Epithelial cell of esophagus (primary cell): ENCODE measurements at places on chromosomes 1 and 21.

- DNase-seq = no peak
These were observed 221.0 kb upstream of the MAP1LC3C start for GRCh38 chr1:242219905-242220304.

GRCh38 chr1:6391951-6392808 lies 1.4 kb downstream of the ACOT7 start:
- peak; percentile 22 for DNase-seq

- DNase-seq = no peak
These were observed 229.8 kb upstream of the ADAMTS5 start for GRCh38 chr21:27196651-27197050.

DNA sequence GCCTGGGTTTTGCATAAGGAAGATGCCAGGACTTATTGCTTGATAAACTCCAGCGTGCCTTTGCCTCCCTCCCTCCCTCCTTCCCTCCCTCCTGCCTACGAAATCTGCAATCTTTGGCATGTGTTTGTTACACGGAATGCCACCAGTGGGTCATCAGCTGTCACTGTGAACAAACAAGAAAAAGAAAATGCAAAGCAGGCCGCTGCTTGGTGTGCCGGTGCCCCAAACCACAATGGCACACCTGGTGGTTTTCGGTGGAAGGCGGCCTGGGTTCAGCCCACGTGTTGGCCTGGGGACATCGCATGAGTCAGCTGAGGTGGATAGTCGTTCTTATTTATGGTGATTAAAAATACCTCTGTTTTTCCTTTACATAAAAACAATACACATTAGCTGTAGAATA lies 16.3 kb upstream of the IFNLR1 start:
- peak; percentile 86 for DNase-seq

DNA sequence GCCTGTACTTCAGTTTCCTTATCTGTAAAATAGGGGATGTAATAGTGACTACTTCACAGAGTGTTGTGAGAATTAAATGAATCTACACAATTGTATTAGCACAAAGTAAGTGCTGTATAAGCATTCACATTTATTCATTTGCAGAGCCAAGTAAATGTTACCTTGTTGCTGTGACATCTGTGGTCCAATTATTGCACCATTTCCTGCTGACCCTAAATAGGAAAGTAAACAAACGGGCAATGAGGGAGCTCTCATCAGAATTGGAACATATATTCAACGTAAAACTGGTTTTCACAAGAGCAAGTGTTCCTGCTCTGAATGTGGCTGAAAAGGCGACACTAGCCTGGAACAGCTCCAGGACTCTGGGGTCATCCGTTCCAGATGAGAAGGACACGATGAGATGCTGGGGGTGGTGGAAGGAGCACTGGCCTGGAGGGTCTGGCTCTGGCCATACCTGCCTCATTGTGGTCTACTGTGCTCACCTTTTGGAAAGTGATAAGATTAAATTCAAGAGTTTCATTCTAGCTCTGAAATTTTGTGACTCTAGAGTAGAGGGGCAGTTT lies 34.5 kb downstream of the PROX1 start:
- DNase-seq = no peak

GRCh38 chr1:27517301-27517700 lies 27.3 kb upstream of the WASF2 start:
- no peak for DNase-seq

- DNase-seq = peak; percentile 48
These were observed 836 bp downstream of the CDC7 start for GRCh38 chr1:91501523-91501851.

DNA sequence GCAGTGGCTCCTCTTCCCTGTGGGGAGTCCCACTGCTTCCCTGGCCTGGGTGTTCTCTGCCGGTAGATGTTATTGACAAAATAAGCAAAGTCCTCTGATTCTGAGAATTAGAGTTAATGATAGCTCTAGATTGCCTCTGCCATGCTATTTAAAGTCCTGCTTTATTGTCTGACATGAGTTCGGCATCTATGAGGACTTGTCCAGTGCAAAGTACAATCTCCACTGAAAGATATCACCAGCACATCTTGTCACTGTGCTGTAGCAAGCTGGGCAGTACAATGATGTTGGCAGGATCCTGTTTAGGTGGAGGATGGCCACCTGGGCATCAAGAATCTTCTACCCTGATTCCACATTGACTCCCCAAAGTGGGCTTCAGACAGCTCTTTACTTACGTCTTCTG lies 54.0 kb upstream of the ATP5PO start:
- DNase-seq = no peak

GRCh38 chr1:186218654-186219352 lies 156.2 kb downstream of the TPR start:
- DNase-seq = no peak

GRCh38 chr1:201536558-201536957 lies 2.4 kb upstream of the NAV1 start:
- DNase-seq = peak; percentile 75

GRCh38 chr1:17789926-17790325 lies 34.8 kb downstream of the ACTL8 start:
- DNase-seq = no peak

DNA sequence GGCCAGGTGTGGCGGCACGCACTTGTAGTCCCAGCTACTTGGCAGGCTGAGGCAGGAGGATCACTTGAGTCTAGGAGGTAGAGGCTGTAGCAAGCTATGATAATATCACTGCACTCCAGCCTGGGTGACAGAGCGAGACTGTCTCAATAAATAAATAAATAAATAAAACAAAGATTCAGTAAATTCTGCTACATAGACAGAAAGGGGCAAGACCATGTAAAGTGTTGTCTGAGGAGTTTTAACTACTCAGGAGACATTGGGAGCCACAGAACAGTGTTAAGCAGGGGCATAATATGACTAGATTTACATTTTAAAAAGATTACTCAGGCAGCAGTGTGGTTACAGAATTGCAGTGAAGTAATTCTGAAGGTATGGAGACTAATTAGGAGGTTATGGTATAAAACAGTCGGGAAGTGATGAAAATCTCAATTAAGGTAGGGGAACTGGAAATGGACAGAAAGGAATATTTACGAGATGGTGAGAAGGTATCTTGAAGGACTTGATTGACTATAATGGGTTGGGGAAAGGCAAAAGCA lies 94.7 kb downstream of the ATP1B1 start:
- DNase-seq = peak; percentile 35

DNA sequence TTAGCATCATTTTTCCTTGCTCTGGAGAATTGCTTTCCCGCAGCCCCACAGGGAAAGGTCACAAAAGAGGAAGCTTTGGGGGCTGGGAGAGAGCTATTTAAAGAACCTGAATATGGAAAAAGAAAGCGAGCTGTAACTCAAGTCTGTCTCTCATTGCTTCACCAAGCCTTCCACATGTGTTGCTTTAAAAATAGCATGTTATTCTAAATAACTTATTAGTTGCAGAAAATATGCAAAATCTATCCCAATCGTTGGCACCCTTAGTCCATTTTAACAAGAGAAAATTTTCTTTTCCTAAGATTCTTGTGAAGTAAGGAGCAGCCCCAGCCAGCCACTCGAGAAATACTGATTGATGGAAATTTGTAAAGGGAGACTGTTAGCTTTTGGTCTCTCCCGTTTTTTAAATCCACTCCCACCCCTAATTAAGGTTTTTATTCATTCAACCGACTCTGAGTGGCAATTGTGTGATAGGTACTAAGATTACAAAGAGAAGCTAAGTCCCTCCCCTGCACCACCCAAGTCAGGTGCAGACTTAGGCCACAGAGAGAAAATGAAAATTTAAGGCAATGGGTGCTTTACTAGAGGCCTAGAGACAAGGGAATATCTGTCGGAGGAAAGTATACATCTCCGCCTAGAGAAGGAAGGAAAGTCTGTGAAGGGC lies 802 bp downstream of the CYP4X1 start:
- DNase-seq = no peak

GRCh38 chr1:186208405-186209129 lies 166.5 kb downstream of the TPR start:
- DNase-seq = no peak

DNA sequence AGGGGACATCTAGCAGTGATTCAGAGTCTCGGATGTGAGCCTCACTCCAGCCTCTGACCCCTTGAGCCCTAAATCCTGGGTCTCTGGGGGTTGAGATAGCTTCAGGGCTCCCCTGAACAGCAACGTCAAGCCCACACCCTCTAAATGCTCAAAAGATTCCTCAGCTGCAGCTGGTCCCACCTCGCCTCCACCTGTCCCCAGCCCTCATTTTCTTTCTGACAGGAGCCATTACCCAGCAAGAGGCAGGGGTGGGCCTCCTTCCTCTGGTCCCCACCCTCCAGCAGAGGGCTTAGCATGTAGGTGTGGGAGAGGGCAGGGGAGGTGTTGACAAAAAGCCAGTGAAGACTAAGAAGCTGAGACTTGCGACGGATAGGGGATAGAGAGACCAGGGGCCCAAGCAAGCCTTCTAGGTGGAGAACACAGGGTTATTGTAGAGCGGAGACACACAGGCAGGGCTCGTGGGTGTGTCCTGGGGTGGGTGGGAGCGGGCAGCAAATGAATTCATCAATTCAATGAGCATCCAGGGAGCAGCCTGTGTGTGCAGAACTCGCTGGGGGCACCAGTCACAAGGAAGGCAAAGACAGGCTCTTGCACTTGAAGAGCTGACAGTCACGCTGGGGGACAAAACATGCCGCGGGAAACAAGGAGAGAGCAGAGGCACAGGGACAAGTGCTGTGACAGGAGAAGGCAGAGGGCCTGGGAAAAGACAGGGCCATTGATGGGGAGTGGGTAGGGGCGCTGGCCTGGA lies 48.9 kb upstream of the GOLT1A start:
- DNase-seq = no peak

DNA sequence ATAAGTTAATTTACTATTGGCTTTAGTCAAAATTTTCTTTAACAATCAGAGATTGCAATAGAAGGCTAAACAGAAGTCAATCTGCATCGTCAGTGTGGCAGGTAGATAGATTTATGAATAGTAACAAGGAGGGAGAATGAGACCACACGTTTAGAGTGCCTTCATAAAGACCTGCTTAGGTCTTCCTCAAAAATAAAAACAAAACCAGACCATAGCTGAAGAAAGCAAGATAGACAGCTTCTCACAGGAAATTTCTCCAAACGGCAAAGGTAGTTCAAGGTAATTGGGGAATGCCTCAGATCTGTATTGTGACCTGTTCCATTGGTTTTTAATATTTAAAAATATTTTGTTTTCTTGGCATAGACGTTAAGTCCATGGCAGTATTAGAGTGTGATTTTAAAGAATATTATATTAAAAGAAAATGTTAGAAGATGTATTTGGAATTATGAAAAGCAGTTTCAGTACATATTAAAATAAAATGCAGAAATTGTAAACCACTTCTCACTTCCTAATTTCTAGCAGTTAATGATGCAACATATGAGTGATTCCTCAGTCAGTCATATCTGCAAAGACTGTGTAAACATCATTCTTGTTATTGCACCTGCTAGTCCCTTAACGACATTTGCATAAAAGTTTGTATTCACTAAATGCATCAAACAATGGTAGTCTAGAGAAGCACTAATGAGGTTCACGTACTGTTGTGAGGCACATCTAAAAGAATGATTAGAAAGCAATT lies 278.0 kb downstream of the HLX start:
- DNase-seq = no peak

DNA sequence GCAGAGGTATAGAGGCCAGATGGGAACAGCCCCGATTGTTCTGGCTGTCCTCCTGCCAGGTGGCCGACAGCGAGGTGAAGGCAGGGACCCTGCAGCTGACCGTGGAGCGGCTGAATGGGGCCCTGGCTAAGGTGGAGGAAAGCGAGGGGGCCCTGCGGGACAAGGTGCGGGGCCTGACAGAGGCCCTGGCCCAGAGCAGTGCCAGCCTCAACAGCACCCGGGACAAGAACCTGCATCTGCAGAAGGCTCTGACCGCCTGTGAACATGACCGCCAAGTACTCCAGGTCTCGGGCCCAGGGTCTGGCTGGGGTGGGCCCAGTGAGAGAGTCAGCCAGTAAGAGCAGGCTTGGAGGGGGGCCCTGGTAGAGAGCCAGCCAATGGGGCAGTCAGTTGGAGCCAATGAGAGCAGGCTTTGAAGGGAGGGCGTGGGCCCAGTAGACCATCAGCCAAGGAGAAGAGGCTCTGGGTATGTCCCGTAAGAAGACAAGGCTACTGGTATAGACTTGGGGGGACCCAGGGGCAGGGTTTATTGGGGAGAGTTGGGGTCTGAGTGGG lies 11.3 kb downstream of the MFAP2 start:
- no peak for DNase-seq

GRCh38 chr21:31554511-31555022 lies 104.9 kb upstream of the SOD1 start:
- DNase-seq = peak; percentile 55
